ENCODE measurements at places on chromosomes 2 and 18.

DNA sequence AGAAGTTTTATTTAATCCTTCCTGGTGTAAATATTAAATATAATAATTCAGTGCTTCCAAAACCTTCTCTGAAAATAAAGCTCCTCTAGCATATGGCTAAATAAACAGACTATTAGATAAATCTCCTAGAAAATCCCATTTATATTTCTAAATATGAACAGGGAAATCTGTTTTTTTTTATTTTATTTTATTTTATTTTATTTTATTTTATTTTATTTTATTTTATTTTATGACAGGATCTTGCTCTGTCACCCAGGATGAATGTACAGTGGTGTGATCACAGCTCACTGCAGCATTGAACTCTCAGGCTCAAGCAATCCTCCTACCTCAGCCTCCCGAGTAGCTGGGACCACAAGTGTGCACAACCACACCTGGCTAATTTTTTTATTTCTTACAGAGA, 673.5 kb downstream of the IRS1 start:
- H3K27ac ChIP-seq, result no peak overlapping the region
- no peaks in the 10 kb centered on the region for H3K27me3 ChIP-seq

GRCh38 chr2:209591021-209591420, 167.2 kb downstream of the MAP2 start:
- H3K4me1 ChIP-seq, result no peaks in the 10 kb centered on the region
- no peaks in the 10 kb centered on the region for H3K27me3 ChIP-seq
- DNase-seq, result no peak
- H3K36me3 ChIP-seq, result no peaks in the 10 kb centered on the region
- no peak overlapping the region for H3K27ac ChIP-seq
- no peak overlapping the region for H3K4me3 ChIP-seq

GRCh38 chr18:59518705-59519104, 159.6 kb upstream of the LMAN1 start:
- no peaks in the 10 kb centered on the region for H3K4me1 ChIP-seq
- no peak for DNase-seq
- no peaks in the 10 kb centered on the region for H3K36me3 ChIP-seq
- H3K27ac ChIP-seq, result no peak overlapping the region
- no peak overlapping the region for H3K4me3 ChIP-seq

- no peak for DNase-seq
- no peak overlapping the region for H3K4me3 ChIP-seq
- no peaks in the 10 kb centered on the region for H3K27me3 ChIP-seq
Measured at GRCh38 chr2:23745068-23745725, 181.7 kb downstream of the ATAD2B start.

GRCh38 chr2:149055751-149056150, 17.3 kb downstream of the LYPD6B start:
- no peak overlapping the region for H3K27ac ChIP-seq
- H3K4me3 ChIP-seq, result no peak overlapping the region
- no peaks in the 10 kb centered on the region for H3K27me3 ChIP-seq
- no peak for DNase-seq
- H3K4me1 ChIP-seq, result no peaks in the 10 kb centered on the region
- H3K36me3 ChIP-seq, result no peaks in the 10 kb centered on the region

DNA sequence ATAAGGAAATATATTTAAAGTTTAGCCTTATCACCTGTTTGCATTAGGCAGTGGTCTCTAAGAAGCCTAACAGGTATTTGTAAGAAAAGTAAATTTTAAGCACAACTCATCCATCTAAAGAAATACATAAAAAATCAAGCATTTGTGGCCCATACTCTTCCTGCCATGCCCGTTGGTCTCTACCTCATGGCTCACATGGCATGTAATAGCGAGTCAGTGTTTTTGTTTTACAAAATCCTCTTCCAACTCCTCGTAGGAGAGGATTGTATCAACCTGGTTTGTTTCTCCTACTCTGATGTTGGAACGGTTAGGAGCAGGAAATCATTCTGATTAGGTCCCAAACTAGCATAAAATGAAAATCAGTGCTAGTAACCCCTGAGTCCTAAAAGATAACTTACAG, 91.8 kb downstream of the FMNL2 start:
- H3K27ac ChIP-seq, result no peak overlapping the region
- no peak overlapping the region for H3K4me3 ChIP-seq
- H3K4me1 ChIP-seq, result no peaks in the 10 kb centered on the region
- no peaks in the 10 kb centered on the region for H3K36me3 ChIP-seq
